G401 (cell line): ENCODE measurements at places on chromosomes 3 and 15.

GRCh38 chr3:49122451-49122850, 1.8 kb upstream of the USP19 start:
- no peak for DNase-seq

- DNase-seq: no peak
These were observed 6.3 kb upstream of the GTPBP8 start for GRCh38 chr3:112984485-112984884.

- no peak for DNase-seq
These were observed 19.4 kb upstream of the NFKBIZ start for GRCh38 chr3:101829874-101830273.

GRCh38 chr15:31236184-31237042, 90.2 kb upstream of the KLF13 start:
- peak; percentile 80 for DNase-seq

DNA sequence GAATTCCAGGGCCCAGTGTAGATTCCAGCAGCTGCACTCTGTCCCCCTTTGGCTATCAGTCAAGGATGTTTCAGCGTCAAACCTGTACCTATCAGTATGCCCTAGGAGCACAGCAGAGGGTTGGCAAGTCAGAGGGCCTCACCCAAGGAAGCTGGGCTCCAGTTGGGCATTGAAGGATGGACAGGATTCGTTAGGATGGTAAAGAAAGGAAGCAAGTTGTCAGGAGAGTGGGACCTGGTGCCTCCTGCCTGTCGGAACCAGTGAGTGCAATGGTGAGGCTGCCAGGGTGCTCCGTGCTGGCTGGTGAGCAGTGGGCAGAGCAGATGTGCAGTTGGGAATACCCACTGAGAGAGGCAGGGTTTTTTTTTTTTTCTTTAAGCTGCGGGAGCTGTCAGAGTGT, 157.2 kb downstream of the CHDH start:
- DNase-seq: no peak

DNA sequence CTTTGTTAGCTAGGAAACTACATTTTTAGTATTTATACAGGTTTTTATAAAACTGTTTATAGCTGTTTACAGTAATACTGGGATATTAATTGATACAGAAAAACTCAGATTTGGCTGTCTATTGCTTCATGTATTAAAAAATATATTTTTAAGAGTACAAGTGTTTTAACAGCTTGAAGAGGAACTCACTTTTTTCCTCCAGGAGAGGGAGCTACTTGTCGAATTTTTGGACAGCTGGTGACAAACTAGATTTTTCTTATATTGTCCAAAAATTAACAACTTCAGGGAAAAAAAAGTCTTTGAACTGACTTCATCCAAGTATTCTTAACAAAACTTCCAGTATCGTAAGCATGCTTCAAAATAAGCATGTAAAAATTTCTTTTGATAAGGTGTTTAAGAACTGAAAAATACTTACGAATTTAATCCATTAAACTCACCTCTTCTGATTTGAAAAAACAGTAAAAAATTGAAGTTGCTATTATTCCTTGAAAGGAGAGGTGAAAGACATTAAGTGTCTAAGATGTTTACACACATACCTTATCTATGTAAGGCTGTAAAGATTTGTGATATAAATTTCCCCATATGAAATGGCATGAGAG, 4.0 kb downstream of the DIPK2A start:
- peak; percentile 79 for DNase-seq

- no peak for DNase-seq
These were observed 16.2 kb downstream of the RBP2 start for GRCh38 chr3:139460076-139460475.
